ENCODE measurements at places on chromosomes 3 and 15.

DNA sequence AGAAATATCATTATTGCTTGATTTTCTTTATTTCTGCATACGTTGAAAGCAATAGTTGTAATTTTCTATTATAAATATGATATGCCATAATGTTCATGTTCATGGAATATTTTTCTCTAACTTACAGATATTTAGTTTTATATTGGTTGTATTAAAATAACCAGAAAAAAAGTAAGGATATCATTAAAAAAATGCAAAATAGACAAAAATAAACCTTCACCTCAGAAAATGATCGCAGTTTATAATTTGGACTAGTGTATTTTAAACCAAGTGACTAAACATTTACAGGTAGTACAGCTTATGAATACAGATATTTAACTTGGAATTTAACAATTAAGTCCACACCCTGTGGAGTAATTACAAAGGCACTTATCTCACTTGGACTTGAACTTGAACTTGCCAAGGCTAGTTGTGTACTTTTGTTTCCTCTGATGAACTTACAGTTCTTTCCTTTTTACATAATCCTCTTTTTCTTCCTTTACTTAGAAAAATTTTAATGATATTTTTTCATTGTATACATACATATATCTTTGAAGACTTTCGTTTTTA lies 156.7 kb downstream of the CHL1 start:
- no peak for DNase-seq

GRCh38 chr3:58102390-58102750 lies 94.1 kb downstream of the FLNB start:
- DNase-seq = no peak

- DNase-seq = no peak
These were observed 31.5 kb upstream of the ARHGEF26 start for GRCh38 chr3:154089421-154090420.

DNA sequence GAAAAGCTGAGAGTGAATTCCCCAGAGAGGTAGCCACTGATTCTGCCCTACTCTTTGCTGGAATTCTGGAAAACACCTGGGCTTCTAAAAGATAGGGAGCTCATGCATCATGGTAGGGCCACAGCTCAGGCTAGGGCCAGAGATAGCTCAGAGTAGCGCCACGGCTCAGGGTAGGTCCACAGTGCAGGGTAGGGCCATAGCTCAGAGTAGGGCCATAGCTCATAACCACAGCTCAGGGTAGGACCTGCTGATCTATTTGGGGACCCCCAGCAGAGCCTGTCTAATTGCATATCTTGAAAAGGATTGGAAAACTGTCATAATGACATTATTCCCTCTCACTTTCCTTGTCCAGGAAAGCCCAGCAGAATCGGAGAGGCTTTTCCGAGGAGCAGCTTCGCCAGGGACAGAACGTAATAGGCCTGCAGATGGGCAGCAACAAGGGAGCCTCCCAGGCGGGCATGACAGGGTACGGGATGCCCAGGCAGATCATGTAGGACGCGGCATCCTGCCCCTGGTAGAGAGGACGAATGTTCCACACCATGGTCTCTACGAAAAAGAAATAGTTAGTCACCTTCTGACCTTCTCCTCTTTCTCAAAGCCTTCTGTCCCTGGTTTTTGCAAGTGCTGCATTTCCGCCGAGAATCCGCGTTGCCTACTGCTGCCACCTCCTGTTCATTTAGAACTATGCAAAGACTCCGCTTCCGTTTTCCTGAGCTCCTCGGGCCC lies 14.5 kb downstream of the TAGLN3 start:
- peak; percentile 86 for DNase-seq

- peak; percentile 78 for DNase-seq
These were observed 14.8 kb downstream of the NT5DC2 start for GRCh38 chr3:52518723-52519444.

DNA sequence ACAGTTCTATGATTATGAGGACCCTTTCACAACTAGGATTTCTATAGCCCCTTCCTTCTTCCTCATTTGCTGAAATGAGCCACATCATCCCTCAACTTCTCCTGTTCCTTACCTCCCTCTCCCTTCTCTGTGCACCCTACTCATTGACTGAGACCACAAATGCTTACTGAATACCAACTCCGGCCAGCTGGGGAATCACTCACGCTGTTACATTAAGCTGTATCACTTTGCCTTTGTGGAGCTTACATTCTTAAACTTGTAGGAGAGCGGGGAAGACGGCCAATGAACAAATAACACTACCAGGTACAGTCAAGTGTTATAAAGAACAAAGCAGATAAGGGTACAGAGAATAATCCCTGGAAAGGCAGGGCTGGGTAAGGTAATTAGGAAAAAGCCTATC lies 5.7 kb downstream of the SUCLG2 start:
- DNase-seq = no peak

Measured in GM23338 (cell line).